ENCODE measurements at places on chromosomes 5 and 9.

GRCh38 chr9:26077860-26078259 lies 399.6 kb upstream of the TUSC1 start:
- peak; percentile 22 for DNase-seq

DNA sequence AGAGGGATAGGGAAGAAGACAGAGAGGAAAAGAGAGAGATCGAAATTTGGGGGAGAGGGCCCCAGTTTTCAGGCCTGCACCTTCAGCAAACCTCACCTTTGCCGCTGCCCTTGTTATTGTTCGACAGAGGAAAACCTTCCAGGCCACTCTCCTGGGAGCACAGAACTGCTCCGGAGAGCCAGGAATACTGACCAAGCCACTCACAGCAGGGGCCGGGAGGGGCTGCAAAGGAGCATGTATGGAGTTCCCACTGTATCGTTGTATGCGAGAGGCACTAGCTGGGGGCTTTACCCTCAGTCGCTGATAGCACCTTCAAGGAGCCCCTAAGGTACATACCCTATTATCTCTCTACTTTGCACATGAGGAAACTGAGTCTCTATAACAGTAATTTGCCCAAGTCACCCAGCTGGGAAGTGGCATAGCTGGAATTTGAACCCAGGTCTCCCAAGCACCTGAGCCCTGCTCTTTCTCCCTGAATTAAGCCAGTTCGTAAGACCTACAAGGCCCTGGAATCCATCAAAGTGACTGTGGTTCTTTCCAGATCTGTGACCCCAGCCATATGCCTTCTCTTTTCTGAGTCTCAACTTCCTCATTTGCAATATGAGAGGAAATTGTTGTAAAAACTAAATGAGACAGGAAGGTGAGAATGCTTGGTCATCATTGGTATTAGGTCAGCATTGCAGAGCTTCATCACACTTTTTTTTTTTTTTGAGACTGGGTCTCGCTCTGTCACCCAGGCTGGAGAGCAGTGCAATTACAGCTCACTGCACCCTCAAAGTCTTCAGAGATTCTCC lies 21.0 kb upstream of the FOXE1 start:
- DNase-seq, result no peak

DNA sequence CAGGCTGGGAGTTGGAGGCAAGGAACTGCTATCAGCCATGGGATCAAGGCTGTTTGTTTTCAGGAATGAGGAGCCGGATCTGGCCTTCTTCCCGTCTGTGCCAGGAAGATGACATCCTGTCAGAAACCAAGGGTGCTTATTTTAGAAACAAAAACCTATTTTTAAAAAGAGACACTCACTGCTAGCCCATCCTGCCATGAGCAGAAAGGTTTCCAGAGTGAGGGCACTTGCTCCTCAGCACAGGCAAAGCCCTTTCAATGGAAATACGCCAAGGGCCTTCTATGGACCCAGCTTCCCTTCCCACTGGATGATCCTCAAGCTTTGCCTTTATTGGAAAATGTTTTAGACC lies 132.6 kb upstream of the FSTL4 start:
- no peak for DNase-seq

DNA sequence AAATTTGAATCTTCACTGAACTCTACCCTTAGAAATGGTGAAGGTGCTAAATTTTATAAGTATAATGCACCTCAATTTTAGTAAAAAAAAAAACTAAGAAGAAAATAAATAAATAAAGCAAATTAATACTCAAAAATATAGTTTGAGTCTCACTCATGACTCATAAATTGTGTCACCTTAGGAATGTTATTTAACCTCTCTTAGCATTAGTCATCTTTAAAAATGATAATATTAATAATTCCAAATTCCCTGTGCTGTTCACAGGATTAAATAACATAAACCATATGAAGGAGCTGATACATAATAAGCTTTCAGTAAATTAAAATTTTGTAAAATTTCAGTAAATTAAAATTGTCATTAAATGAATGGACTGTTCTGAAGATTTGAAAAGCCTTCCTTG lies 339.8 kb upstream of the RGMB start:
- DNase-seq, result no peak

DNA sequence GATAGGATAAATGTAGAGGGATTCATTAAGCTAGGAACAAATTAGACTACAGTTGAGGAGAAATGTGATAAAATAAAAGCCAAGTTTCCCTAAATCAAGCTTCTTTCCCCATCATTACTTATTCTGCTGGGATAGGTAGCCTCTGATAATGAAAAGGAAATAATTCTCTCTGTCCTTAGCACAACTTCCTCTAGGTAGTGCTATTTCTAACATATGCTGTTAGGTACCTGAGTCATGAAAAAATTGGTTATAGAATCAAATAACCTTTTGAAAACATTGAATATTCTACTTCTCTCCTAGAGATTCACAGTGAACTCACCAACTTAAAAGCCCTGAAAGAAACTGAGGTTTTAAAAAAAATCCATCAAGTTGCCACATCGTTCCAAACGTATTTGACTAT lies 1793.1 kb downstream of the EFNA5 start:
- no peak for DNase-seq

- DNase-seq, result no peak
Observed at GRCh38 chr5:143445776-143446175, 42.3 kb upstream of the NR3C1 start.
